ENCODE measurements at places on chromosomes 5 and 9.

- peak; percentile 68 for DNase-seq
Measured at GRCh38 chr9:130938652-130939404, at the start of gene FIBCD1. TSS of gene FIBCD1 (minus strand) at chr9:130939247. CDS start at chr9:130938607, 640 bp downstream.

DNA sequence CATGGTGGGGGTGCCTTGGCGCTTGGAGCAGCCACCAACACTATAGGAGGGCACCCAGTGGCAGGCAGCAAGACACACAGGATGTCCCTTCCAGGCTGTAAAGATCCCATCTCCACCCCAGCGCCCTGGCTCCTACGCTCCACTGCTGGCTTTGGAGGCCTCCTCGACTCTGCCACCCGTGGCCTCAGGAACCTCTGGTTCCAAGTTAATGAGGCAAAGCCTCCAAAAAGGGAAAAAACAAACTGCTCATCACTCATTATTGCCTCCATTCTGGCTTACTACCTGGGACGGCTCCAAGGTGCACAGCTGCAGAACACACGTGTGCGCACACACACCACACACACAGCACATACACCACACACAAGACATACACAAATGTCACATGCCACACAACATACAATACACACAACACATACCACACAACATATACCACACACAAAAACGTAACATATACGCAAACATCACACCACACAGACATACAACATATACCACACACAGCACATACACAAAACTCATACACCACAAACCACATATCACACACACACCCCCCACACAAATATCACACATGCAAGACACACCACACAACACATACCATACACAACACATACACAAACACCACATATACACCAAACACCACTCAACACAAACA is 45.3 kb downstream of the ROR2 start:
- no peak for DNase-seq

GRCh38 chr5:58259685-58260152 is 200.2 kb downstream of the PLK2 start:
- peak; percentile 99 for DNase-seq

DNA sequence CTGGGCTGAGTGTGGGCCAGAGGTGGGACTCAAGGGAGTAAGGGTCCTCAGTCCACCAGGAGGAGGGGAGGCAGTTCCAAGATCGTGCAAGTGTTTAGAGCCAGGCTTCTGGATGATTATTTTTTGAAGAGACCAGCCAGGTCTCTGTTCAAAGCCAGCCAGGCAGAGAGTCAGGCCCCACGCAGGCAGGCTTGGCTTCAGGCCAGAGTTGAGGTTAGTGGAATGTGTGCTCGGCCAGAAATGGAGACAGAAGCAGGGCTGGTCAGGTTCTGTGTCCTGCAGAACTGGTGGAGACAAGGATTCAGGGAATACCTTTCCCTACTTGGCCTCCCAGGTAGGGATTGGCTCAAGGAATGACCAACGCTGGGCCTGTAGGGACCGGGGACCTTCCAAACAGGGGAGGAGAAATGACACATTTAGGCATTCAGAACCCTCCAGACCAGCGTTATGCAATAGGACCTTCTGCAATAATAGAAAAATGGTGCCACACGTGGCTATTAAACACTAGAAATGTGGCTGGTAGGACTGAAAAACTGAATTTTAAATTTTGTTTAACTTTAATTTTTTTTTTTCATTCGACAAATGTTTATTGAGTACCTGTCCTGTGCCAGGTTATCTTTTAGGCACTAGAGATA is 106.2 kb downstream of the CMYA5 start:
- DNase-seq: peak; percentile 7

- no peak for DNase-seq
Measured at GRCh38 chr9:137366891-137367381, 56.0 kb downstream of the EXD3 start.
